ENCODE measurements at places on chromosomes 1 and 21.
A peak's percentile ranks its signal among the peaks of the same experiment; 100 is the strongest.

- no peak for DNase-seq
Observed at GRCh38 chr1:72942008-72942407, 659.7 kb upstream of the NEGR1 start.

DNA sequence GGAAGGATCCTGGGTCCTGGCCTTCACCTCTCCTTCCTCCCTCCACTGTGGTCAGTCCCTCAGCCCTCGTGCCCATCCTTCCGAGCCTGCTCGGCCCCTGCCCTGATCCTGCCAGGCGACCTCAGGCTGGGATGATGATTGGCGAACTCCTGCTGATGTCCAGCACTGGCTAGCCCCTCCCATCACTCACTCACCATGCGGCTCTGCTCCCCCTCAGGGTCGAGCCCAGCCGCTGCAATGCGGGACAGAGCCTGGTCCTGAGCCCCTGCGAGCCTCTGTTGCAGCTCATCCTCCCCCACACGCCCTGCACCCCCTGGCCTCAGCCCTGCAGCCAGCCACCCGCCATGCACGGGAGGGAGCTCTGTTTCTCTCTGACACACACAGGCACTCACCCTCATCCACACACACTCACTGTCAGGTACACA, 100.2 kb downstream of the DMRTB1 start:
- no peak for DNase-seq

GRCh38 chr1:26470878-26471497, 1.3 kb upstream of the HMGN2 start:
- DNase-seq = no peak

GRCh38 chr1:78348496-78349284, 142.1 kb upstream of the PTGFR start:
- DNase-seq = no peak

DNA sequence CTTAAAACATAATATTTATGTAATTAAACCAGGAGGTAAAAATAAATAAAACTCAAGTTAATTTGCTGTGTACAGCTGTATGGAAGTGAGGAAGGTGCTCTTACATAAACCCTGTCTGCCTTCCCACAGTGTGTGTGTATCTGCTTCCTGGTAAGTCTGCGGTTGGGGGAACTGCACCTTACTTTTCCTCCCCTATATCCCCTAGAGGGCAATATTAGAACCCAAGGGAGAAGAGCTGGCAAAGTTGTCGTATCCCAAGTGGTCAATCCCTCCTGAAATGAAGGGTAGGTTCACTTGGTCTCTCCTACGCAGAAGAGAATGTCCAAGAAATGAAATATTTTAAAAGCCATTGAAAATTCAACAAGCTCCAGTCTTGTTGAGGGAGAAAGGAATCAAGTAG, 17.8 kb upstream of the JAK1 start:
- DNase-seq = no peak

- peak; percentile 77 for DNase-seq
Observed at GRCh38 chr1:44808938-44809917, 905 bp downstream of the BTBD19 start.

DNA sequence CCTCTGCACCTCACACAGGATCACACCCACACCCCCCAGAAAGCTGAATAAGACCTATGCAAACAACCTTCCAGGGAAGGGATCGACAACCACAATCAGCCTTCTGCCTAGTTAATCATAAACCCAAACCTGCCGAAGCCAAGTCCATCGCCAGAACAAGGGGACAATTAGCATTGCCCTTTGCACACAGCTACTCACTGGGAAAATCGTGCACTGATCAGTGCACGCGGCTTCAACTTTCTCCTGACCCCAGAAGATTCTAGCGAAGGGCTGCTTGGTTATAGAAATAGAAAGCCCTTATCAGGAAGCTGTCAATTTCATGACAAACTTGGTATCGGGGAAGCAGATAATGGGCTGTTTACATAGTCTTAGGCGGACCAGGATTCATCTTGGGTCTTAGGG, 29.5 kb downstream of the RUNX1 start:
- no peak for DNase-seq

- peak; percentile 47 for DNase-seq
Observed at GRCh38 chr1:167629681-167630567, at the start of gene RCSD1. Gene RCSD1, plus strand, starts transcription at chr1:167630232. Its CDS starts 192 bp downstream, at chr1:167630424.

GRCh38 chr1:20359451-20360330, 69.0 kb downstream of the VWA5B1 start:
- no peak for DNase-seq

GRCh38 chr1:234135501-234135900, 231.0 kb downstream of the SLC35F3 start:
- no peak for DNase-seq

GRCh38 chr1:164575356-164575886, 16.4 kb downstream of the PBX1 start:
- no peak for DNase-seq

GRCh38 chr1:112458756-112459155, 50.0 kb upstream of the WNT2B start:
- DNase-seq = no peak

DNA sequence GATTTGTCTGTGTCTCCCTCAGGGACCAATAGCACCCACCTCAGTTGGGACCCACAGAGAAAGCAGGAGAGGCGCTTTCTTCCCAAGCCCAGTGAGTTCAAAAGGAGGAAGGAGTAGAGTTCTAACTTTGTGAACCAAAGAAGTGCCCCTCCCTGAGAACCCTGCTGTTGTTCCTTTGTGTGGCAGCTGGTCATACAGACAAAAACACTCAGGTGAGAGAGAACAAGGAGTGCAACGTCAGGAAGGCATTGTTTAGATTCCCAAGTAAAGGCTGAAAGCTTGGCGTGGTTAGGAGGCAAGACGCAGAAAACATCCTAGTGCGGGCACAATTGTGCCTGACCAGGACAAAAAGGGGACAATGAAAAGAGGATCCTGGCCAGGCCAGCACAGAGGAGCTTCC, 654.6 kb downstream of the KIF26B start:
- DNase-seq = no peak

- no peak for DNase-seq
Observed at GRCh38 chr1:57258557-57259325, 165.1 kb downstream of the DAB1 start.

DNA sequence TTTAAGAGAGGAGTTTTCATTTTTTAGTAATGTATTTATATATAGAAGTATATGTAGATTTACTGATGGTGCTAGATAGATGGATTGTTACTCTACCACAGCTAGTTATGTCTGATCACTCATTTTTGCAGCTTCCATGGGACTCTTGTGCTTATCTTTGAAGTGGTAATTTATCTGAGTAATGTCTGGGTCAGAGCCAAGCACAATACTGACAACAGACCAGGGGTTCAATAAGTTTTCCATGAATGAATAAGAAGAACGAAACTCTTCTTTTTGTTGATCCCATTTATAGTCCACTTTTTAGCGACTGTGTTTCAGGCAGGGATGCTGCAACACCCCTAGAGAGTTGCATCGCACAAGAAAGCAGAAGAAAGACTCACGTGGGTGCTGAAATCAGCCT, 935.2 kb downstream of the PLA2G4A start:
- DNase-seq = no peak

Measured in activated T-cell treated with anti-CD3 and anti-CD28 coated beads for 1 hour (primary cell).